ENCODE measurements at places on chromosomes 12 and 14. TPM values are rescaled to one million over a fixed set of nuclear protein-coding genes. Genes with fewer than 3 reads are reported as not detected.

Gene MYL6B
- 232 TPM for total RNA-seq

Gene IPO4
- 25.5 TPM for total RNA-seq

Gene RPL36AL
- total RNA-seq: 94.2 TPM

Gene PTCSC3
- total RNA-seq: not detected

DNA sequence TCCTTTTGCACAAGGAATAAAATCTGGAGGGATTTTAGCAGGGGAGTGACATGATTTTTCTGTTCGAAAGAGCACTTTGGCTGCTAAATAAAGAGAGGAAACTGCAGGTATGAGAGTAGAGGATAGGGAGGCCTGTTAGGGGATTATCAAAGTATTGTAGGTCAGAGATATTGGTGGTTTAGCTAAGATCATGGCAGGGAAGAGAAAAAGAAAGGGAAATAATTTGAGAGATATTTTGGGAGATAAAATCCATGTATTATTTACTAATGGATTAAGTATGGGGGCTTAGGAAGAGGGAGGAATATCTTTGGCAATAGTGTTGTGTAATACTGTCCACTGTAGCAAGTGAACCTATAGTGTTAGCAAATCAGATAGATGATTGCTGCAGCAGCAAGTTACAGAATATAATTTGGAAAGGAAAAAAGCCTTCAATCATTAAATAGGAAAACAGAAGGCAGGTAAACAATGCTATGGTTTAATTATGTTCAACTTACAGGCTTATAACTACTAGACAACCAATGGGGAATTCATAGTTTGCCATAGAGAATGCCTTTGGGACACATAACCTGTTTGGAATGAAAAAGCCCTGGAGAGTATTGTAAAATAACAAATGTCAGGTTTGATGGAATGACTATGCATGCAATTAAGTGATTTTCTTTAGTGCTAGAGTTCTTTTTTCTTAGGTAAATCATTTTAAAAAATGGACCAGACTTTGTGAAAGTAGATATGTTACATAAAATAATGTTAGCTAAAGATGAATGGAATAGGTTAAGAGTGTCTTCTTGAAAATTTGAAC lies 50.5 kb downstream of the ADIPOR2 start:
- no peak for DNase-seq

Gene LGMN
- total RNA-seq: 36.9 TPM
